ENCODE measurements at places on chromosomes 1 and 21.

DNA sequence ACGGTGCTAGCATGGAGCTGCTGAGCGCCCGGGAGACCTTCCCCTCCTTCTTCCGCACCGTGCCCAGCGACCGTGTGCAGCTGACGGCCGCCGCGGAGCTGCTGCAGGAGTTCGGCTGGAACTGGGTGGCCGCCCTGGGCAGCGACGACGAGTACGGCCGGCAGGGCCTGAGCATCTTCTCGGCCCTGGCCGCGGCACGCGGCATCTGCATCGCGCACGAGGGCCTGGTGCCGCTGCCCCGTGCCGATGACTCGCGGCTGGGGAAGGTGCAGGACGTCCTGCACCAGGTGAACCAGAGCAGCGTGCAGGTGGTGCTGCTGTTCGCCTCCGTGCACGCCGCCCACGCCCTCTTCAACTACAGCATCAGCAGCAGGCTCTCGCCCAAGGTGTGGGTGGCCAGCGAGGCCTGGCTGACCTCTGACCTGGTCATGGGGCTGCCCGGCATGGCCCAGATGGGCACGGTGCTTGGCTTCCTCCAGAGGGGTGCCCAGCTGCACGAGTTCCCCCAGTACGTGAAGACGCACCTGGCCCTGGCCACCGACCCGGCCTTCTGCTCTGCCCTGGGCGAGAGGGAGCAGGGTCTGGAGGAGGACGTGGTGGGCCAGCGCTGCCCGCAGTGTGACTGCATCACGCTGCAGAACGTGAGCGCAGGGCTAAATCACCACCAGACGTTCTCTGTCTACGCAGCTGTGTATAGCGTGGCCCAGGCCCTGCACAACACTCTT lies 1.1 kb downstream of the TAS1R3 start:
- DNase-seq = no peak

DNA sequence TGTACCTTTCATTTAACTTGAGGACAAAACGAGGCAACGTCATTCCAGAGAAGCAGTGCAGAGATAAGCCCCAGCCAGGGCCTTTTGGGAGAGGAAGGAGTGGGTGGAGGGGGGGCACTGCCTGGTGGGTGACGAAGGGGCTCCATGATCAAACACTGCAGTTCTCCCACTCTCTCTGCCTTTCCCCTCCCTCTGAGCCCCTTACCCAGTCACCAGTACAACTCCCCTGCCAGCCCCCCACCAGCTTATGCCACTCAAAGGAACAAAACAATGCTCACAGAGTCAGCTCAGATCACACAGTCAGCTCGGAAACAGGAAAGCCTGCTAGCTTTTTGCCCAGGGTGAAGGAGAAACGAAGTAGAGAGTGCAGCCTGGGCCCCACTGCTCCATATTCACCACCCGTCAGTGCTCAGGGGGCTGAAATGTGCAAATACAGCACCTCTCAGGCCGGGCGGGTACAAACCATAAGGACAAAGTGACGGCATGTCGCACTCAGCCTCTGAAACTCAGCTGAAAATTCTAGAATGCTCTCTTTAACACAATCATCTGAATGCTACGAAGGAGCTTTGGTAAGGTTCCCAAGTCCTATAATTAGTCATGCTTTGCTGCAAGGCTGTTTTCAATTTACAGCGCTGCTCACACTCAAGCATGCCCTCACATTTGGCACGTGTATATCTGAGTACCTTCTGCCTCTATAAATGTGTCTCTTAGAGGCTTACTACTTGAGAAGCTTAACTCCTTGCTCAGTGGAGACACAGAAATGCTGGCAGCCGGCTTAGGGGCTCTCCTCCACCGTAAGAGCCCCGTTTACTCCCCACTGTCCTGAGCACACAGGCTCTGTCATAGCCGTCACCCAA lies 65.8 kb upstream of the RAB4A start:
- DNase-seq = no peak

DNA sequence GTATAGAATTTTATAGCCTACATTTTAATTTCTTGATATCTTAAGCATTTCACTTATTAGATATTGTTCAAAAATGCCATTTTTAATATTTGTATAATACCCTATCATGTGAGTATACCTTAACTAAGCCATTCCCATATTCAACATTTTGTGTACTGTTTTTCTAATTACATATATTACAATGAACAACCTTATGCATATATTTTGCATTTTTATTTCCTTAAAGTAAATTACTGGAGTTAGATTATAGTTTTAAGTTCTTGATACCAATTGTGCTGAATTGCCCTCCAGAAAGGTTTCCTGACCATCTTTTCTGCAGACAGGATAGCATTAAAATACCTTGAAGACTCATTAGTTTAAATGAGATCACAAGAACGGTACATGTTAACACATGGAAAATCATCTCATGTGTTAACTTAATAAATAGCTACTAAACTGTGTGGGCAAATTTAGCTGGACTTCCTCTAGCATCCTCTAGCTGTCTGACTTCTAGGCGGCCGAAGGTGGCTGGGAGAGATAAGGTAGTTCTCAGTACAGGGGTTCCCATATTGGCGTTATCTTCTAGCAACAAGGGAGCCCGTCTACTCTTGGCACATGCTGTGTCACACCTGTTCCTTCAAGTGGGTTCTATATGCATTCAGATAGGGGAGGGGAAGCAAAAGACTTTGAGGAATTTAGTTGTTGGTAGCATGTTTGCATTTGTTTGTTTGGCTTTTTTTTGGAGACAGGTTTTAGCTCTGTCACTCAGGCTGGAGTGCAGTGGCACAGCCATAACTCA lies 8.9 kb downstream of the DCLRE1B start:
- no peak for DNase-seq

GRCh38 chr1:1889847-1890505 lies 911 bp downstream of the GNB1 start:
- no peak for DNase-seq

DNA sequence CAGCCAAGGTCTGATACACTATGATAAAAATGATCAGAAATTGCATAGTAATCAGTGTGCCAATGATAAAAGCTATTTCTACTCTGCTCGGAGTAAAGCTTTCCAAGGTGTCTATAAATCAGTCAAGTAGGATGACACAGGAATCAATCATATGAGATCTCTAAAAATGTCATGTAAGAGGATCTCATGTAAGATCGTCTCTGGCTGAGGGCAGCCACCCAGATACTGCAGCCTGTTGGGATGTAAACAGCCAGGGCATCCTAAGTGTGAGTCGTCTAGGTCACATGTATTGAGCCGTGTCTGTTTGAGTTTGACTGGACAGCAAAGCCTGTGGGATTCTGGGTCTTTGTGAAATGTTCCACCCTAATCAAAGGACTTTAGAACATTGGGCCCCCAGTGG lies 2.8 kb upstream of the TEX35 start:
- DNase-seq = no peak

- no peak for DNase-seq
These were observed 2.4 kb upstream of the ELF3 start for GRCh38 chr1:202007805-202008489.

GRCh38 chr1:212613440-212614335 lies 5.1 kb downstream of the ATF3 start:
- DNase-seq = no peak

DNA sequence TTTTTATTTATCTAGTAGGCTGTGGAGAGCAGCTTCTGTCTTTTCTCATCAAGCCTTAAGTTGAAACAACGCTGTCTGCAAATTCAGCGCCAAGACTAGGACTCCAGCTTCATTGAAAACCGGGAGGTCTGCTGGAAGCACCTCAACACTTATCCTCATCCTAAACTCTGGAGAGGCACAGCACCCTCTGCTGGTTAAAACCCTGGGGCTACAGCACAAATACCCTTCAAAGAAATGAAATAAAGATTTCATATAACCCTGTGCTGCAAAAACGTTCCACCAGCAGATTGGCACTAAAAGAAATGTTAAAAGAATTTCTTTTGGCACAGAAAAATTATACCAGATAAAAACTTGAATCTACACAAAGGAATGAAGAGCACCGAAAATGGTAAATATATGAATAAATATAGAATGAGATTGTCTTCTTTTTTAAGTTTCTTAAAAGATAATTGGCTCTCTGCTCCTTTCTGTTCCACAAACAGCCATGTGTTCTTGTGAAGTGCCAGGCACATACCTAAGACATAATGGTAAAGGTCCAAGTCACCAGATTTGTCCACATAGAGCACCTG lies 227.7 kb upstream of the SAMSN1 start:
- peak; percentile 19 for DNase-seq

- no peak for DNase-seq
These were observed 38.0 kb downstream of the JAK1 start for GRCh38 chr1:64928325-64928724.

DNA sequence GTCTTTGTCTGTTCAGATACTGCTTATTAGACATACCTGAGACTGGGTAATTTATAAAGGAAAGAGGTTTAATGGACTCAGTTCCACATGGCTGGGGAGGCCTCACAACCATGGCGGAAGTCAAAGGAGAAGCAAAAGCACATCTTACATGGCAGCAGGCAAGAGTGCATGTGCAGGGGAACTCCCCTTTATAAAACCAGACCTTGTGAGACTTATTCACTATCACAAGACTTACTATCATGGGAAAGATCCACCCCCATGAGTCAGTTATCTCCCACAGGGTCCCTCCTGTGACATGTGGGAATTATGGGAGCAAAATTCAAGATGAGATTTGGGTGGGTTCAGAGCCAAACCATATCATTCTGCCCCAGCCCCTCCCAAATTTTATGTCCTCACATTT lies 7.1 kb upstream of the PSMA5 start:
- DNase-seq = no peak

DNA sequence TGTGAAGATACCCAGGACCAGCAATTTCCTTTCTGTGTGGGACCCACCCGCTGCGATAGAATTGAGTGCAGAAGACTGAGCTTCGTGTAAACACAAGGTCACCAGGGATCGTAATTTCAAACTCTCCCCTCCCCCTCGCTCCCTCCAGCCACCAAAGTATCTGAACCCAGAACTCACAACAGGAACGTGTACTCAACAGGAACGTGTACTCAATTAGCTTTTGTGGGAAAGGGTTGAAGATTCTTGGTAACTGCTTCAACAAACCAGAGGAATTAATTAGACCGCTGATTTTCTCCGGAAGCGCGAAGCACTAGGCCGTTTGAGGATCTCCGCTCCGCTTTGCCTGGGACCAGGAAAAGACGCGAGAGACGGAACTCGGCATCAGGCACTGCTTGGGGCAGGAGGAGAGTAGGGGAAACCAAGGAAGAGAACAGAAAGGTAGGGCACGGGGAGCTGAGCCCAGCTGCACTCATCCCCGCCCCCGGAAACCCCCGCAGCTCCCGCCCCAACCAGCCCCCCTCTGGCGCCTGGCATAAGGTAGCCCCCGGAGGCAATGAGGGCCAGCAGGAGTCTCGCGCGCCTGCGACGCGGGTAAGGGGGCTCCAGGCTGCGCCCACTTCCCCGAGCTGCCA lies 453 bp downstream of the DRAM2 start:
- DNase-seq = no peak

DNA sequence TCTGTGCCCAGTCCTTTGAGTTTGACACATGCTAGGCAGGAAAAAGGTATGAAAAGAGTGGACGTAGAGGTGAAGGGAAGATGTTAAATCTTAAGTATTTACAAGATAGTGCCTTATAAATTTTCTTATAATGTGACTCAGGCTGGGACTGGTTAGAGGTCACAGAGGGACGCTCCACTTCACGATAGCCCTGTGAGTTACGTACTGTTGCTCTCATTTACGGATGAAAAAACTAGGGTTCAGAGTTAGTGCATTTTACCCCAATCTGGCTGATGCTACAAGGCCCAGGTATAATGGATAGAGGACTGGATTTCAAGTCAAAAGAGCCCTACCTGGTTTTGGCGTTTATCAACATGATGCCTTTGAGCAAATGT lies 1.4 kb upstream of the TUT4 start:
- DNase-seq = no peak

DNA sequence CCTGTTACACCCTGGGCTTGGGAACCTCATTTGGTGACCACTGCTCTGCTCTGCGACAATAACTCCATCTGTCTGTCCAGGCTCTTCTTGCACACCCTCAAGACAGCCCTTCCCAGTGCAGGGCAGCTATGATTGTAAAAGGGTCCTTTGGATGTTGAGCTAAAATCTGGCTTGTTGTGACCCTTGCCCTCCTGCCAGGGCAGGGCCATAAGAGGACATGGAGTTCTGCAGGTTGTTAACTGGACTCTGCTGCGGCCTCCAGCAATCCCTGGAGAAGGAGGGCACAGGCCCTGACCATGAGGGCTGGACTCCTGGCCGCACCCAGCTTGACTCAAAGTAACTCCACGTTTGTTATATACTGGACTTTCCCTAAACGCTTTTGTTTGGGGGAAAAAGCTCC lies 41.2 kb downstream of the DHCR24 start:
- DNase-seq = no peak

GRCh38 chr1:212233321-212233720 lies 51.9 kb upstream of the PPP2R5A start:
- DNase-seq = no peak

DNA sequence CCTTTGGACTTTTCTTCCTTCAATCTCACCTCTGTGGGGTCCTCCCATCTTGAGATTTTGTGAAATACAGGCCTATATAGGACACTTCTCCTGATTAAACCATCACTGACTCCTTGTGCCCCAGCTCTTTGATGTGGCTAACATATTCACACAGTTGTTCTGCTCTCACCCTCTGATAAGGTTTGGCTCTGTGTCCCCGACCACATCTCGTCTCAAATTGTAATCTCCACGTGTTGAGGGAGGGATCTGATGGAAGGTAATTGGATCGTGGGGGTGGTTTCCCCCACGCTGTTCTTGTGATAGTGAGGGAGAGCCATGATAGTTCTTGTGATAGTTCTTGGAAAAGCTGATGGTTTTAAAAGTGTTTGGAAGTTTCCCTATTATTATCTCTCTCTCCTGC lies 19.7 kb downstream of the LRRC7 start:
- no peak for DNase-seq

- DNase-seq = no peak
These were observed 184.7 kb downstream of the ST6GALNAC3 start for GRCh38 chr1:76259270-76259669.

DNA sequence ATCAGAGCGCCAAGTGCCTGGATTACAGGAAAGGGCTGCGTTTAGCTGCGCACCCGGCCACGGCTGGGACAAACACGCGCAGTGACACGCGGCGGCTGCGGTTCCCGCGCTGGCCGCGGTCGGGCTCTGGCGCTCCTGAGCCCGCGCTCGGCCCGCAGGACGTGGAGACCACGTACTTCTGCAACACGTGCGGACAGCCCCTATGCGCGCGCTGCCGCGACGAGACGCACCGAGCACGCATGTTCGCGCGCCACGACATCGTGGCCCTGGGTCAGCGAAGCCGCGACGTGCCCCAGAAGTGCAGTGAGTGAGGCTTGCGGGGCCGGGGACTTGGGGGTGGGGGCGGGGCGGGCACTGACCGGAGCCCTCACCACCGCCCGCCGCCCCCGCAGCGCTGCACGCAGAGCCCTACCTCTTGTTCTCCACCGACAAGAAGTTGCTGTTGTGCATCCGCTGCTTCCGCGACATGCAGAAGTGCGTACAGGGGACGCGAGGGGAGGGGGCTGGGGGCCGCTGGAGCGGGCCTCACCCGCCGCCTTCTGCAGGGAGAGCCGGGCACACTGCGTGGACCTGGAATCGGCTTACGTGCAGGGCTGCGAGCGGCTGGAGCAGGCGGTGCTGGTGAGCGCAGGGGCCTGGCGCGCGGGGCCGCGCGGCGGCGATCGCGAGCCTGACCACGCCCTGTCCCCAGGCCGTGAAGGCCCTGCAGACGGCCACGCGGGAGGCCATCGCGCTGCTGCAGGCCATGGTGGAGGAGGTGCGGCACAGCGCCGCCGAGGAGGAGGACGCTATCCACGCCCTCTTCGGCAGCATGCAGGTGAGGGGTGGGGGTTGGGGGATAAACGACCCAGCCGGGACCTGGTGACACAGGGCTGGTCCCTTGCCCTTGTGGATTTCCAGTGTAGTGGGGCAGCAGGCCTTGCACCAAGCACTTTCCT lies 3.1 kb downstream of the RNF207 start:
- no peak for DNase-seq

- DNase-seq = no peak
These were observed 67.0 kb upstream of the LRRC53 start for GRCh38 chr1:74579425-74579824.

- no peak for DNase-seq
These were observed 25.1 kb upstream of the PLXNA2 start for GRCh38 chr1:208269338-208269666.
